ENCODE measurements at places on chromosomes 6 and 20. TPM values are rescaled to one million over a fixed set of nuclear protein-coding genes. Genes with fewer than 3 reads are reported as not detected.

Gene ADTRP
- 0.66 TPM for total RNA-seq

Gene KCNG1
- total RNA-seq, result not detected

Gene HEY2
- total RNA-seq, result 1.7 TPM

Gene MUCL3
- not detected for total RNA-seq

Gene WFDC9
- not detected for total RNA-seq

Gene SPATS1
- not detected for total RNA-seq

Gene ARMH2
- total RNA-seq, result not detected

Gene C6orf141
- total RNA-seq, result 0.25 TPM

Gene LY6G5B
- total RNA-seq, result 2.0 TPM

Gene HLA-DMB
- total RNA-seq, result not detected

Gene HLA-DRB1
- total RNA-seq, result 0.13 TPM

Gene MYL9
- total RNA-seq, result 11.6 TPM

Gene AVP
- not detected for total RNA-seq

Gene PNPLA1
- not detected for total RNA-seq

Gene PHACTR1
- total RNA-seq, result 1.2 TPM

Gene MLN
- not detected for total RNA-seq

Gene SCRT2
- not detected for total RNA-seq

Gene RAET1L
- not detected for total RNA-seq

Gene SMPD2
- 14.3 TPM for total RNA-seq

Gene MAS1
- total RNA-seq, result under 0.01 TPM

Gene LYRM2
- 22.6 TPM for total RNA-seq

Gene NOX3
- total RNA-seq, result not detected

Gene TEAD3
- 6.9 TPM for total RNA-seq

Gene NR2E1
- total RNA-seq, result not detected

Gene RRAGD
- total RNA-seq, result 3.2 TPM

Data from aortic smooth muscle cell (primary cell).